Activated CD4-positive, alpha-beta T cell treated with anti-CD3 and anti-CD28 coated beads, Interleukin-2, amount 50 U/mL, for 24 hours (primary cell): ENCODE measurements at places on chromosomes 1 and 21.

GRCh38 chr1:118338936-118339335 lies 153.9 kb upstream of the SPAG17 start:
- no peak for DNase-seq

GRCh38 chr1:55156093-55156492 lies 59.1 kb downstream of the USP24 start:
- DNase-seq, result no peak

GRCh38 chr1:55575571-55576279 lies 360.6 kb upstream of the USP24 start:
- no peak for DNase-seq

GRCh38 chr1:115714572-115715141 lies 53.9 kb downstream of the CASQ2 start:
- DNase-seq, result no peak

DNA sequence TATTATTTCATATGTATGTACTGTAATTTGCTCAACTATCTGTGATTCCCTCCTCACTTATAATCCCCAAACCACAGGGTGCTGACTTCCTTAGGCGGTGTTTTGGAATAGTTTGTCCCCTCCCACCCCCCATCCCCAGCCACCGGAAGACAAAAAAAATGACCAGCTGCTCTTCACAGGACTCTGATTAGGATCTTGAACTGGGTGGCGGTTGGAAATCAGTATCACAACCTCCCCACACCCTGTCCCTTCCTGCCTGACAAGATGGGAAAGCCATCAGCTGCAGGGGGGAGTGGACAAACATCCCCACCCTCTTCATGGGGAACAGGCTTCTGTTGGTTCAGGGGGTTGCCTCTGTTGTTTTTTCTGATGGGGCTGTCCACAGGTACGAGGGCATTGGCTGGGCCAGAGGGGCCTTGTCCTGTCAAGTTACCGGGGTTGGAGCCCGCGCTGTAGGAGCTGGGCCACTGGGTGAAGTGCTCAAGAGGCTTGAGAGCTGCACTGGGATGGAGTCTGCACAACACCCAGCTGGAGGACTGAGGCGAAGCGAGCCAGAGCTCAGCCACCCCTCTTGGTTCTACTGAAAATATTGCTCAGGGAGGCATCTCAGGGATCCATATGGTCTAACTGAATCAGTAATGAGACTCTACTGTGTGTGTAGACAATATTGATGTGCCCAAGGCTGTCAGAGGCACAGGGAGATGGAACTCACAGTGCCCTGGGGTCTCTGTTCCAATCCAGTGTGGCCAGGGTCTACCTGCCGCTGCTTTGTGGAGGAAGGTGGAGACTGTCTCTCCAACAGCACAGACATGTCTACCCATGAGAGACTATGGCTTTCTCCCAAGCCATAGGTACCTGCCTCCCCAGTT lies 28.2 kb downstream of the NAV1 start:
- no peak for DNase-seq

GRCh38 chr1:9537863-9538668 lies 1.2 kb upstream of the SLC25A33 start:
- no peak for DNase-seq

DNA sequence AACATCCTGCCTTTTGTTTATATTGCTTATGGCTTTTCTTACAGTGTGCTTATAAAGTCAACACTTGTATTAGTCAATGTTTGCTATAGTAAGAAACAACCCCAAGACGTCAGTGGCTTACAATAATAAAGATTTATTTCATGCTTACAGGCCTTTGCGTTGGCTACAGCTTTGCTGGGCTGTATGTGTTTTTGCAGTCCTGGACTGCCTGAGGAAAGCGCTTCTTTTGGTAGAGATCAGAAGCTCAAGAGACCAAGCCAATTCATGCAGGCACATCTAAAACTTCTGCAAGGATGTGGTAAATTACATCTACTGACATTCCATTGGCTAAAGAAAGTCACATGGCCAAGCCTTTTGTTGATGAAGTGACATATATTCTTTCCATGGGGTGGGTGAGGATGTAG lies 17.5 kb upstream of the PRKAA2 start:
- no peak for DNase-seq

- DNase-seq, result no peak
Measured at GRCh38 chr1:190615818-190616217, 138.2 kb upstream of the BRINP3 start.

DNA sequence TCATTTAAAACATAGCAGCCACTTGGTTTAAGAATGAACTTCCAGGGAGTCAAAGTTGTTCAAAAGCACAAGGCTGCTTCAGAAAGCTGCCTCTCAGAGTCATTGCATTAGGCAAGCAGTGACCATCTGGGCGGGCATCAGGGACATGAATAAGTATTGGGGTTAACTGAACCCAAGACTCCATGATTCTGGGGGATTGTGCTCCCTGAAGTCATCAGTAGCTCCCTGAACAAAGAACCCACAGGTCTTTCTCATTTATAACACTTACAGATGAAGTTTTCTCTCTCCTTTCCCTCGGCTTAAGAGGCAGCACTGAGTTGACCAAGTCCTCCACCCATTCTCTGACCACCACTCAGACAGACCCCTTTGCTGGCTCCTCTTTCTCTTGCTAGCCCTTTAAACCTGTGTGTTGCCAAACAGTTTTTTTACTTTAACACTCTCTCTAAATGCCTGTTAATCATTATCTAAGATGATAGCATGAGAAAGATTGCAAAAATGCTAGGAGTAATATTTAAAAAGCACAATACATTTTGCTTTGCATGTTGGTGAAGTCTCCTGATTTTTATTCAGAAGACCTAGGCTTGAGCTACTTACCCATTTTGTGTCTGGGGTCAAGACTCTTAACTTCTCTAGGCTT lies 77.0 kb upstream of the ARHGAP29 start:
- no peak for DNase-seq

GRCh38 chr1:91752324-91752723 lies 133.6 kb downstream of the TGFBR3 start:
- DNase-seq, result no peak

DNA sequence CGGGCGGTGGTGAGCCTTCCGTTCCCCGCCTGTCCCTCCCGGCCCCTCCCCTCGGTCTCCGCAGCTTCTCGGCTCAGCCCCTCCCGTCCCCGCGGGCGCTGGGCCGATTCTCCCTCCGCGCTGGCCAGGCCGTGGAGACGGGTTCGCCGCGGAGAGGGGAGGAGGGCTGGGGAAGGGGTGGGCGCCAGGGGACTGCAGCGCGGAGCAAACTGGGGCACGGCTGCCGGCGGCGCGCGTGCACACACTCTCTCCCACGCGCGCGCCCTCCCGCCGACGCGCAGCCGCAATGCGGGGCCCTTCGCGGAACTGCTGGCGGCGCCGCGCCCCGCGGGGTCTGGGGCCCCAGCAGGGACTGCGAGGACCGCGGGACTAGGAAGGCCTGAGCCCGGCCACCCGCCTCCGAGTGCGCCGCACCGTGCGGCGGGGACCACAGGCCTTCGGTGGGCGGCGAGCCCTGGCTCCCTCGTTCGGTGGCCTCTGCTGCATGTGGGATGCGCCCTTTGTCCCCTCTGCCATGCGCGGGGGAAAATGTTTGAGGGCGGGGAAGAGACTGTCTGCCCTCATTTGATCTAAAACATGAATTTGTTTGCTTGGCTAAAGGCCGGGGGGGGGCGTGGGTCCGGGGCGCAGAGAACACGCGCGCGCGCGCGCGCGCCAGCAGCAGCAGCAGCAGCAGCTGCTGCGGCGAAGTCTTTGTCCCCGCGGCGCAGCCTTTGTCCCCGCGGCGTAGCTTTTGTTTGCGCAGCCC lies 90.7 kb upstream of the VAMP3 start:
- peak; percentile 23 for DNase-seq

- DNase-seq, result no peak
Measured at GRCh38 chr1:42941640-42942330, 16.9 kb downstream of the SLC2A1 start.

DNA sequence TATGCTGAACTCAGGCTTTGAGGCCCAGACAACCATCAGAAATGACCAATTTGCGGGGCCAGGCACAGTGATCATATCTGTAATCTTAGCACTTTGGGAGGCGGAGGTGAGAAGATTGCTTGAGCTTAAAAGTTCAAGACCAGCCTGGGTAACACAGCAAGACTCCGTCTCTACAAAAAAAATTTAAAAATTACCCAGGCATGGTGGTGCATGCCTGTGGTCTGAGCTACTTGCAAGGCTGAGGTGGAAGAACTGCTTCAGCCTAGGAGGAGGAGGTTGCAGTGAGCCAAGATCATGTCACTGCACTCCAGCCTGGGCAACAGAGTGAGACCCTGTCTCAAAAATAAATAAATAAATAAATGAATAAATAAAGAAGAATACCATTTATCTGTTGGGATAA lies 156.5 kb downstream of the EIF4G3 start:
- no peak for DNase-seq

DNA sequence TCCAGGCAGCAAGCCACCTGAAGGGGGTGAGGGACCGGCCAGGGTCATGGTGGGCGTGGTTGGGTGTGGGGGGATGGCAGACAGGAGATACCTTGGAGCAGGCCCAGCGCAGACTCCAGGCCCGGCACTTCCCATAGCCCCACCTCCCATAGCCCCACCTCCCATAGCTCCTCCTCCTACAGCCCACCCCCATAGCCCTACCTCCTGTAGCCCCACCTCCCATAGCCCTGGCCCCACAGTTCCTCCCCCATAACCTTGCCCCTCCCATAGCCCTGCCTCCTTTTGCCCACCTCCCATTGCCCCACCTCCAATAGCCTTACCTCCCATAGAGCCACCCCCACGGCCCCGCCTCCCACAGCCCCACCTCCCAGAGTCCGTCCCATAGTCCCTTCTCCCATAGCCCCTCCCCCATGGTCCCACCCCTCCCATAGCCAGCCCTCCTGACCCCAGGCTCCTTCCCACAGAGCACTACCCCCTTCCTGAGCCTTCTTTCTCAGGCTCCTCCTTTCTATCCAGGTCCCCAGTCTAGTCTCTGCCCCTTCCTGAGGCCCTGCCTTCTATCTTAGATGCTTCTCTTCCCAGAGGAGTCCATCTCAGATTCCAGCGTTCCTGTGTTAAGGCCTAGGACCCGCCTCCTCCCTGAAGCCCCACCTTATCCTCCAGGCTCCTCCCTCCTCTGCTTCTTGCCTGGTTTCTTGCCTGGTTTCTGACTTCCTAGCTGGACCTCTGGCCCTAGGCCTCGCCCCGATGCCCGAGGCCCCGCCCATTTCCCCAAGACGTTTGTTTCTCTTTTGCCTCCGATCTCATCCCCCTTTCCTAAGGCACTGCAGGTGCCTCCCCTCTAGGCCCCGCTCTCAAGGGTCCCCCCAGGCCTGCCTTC lies 46.8 kb downstream of the PTPRU start:
- DNase-seq, result no peak

- no peak for DNase-seq
Measured at GRCh38 chr1:99004861-99005442, at the start of gene PLPPR5. Gene PLPPR5 (minus strand): TSS chr1:99004861. CDS start chr1:99004671, 190 bp downstream.

- no peak for DNase-seq
Measured at GRCh38 chr1:53398091-53398490, 61.1 kb upstream of the DMRTB1 start.

DNA sequence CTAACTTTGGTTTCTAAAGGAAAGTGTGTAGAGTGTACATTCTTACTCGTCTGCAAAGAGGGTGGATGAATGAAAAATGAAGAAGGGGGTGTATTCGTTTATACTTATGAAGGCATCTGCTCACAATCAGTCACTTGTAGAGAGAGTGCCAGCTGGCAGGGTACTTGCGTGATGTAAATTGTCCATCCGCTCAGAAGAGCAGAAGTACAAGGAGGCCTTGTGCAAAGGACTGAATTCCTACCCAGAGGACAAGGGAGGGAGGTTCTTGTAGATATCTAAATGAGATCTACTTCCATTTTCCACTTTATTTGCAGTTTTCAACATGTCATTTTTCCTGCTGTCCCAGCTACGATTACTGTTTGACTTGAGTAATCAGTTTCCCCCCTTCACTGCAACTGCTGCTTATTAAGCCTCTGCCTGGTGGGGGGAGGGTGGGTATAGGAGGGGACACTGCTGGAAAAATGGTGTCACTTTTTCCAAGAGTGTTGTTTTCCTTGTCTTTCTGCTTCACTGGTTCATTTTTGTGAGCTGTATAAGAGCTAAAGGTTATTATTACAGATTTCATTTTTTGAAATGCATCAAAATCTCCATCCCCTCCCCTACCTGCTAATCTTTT lies 67.3 kb downstream of the LAMC1 start:
- DNase-seq, result no peak

DNA sequence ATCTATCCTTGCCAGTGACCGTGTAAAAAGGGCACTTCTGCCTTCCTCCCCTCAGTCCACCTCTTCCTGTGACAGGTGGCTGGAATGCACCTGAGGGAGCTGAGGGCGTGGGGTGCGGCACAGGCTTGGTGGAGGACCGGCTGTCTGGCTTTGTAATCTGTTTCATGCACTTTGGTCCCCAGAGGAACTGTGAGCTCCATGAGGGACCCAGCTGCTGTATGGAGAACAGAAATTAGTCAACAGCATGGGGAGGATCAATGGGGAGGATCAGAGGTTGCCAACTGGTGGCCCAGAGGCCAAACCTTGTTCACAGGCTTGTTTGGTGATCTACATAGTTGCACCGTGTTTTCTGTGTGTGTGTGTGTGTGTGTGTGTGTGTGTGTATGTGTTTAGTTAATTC lies 19.0 kb upstream of the LUZP1 start:
- DNase-seq, result no peak

GRCh38 chr1:44853201-44853600 lies 10.1 kb upstream of the PTCH2 start:
- DNase-seq, result no peak

GRCh38 chr1:101050869-101051268 lies 25.3 kb upstream of the DPH5 start:
- DNase-seq, result no peak

DNA sequence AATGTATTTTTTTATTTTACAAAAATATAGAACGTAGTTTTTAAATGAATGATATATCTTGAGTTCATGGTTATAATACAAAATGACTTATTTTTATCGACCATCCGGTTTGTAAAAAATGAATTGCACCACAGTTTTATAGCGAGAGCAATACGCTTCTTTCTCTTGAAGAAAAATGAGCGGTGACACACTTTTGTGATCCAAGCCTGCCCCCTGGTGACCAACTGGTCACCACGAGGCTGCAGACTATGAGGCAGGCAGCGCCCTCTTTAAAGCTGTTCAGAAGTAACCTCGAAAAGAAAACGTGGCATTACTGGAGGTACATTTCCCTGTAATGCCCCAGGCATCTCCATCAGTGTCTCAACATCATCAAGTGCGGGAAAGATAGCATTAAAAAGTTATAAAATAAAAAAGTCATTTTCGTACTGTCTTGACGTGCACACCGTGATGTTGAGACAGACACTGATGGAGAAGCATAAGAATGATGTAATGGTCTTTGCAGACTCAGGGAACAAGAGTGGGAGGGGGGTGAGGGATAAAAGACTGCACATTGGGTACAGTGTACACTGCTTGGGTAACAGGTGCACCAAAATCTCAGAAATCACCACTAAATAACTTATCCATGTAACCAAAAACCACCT lies 734.2 kb upstream of the ADAMTS5 start:
- peak; percentile 48 for DNase-seq

GRCh38 chr1:202186327-202186726 lies 7.3 kb upstream of the LGR6 start:
- DNase-seq, result no peak
